HFFc6 (cell line): ENCODE measurements at places on chromosomes 6 and 20. TPM values are rescaled to one million over a fixed set of nuclear protein-coding genes. Genes with fewer than 3 reads are reported as not detected.

DNA sequence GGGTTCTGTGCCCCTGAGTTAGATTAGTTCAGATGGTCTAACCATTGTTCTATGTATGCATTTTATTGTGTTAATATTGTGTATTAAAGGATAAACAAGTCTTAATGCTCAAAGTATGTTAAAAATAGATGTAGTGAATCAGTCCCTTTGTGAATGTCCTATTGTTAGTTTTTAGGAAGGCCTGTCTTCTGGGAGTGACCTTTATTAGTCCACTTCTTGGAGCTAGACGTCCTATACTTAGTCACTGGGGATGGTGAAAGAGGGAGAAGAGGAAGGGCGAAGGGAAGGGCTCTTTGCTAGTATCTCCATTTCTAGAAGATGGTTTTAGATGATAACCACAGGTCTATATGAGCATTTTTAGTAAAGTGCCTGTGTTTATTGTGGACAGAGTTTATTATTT is 12.3 kb upstream of the HMGN4 start:
- H3K27ac ChIP-seq: no peak overlapping the region
- H3K36me3 ChIP-seq: peaks cover 9% of the 10 kb centered on the region; the same call in 1 of the 2 replicates
- peaks cover 7% of the 10 kb centered on the region for H3K27me3 ChIP-seq
- peaks cover 26% of the 10 kb centered on the region for H3K4me1 ChIP-seq
- H3K4me3 ChIP-seq: no peak overlapping the region
- no peak for DNase-seq

GRCh38 chr6:168560126-168560525 is 119.1 kb downstream of the SMOC2 start:
- no peak for DNase-seq
- peaks cover 1% of the 10 kb centered on the region; the same call in 1 of the 2 replicates for H3K27me3 ChIP-seq
- H3K36me3 ChIP-seq: peaks cover 14% of the 10 kb centered on the region
- H3K4me1 ChIP-seq: no peaks in the 10 kb centered on the region

DNA sequence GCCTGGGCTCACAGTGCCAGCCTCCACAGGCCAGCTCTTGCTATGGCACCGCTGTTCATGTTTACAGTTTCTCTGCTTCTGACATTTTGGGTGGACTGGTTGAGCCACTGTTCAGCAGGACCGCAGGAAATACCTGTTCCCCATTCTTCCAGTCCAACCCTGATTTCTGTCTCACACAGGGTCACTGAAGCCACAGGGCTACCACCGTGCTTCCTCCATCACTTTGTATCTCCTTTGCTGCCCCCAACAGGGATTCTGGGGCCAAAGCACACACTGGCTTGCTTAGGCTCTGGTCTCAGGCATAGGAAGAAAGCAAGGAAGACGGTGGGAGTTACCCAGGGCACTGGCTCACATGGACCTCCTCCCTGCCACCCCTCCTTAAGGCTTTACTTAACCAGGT is 164.5 kb downstream of the UNC5CL start:
- no peak overlapping the region for H3K4me3 ChIP-seq
- no peaks in the 10 kb centered on the region for H3K36me3 ChIP-seq
- no peak for DNase-seq
- no peak overlapping the region for H3K27ac ChIP-seq
- H3K27me3 ChIP-seq: peaks cover 25% of the 10 kb centered on the region
- H3K4me1 ChIP-seq: no peaks in the 10 kb centered on the region

GRCh38 chr20:63553933-63554290 is at the start of gene FNDC11:
Gene FNDC11 (plus strand): TSS chr20:63554159. CDS start chr20:63555664, 1,505 bp downstream.
- DNase-seq: no peak
- no peak within 1 kb of the TSS for H3K27ac ChIP-seq
- H3K4me3 ChIP-seq: no peak within 1 kb of the TSS

DNA sequence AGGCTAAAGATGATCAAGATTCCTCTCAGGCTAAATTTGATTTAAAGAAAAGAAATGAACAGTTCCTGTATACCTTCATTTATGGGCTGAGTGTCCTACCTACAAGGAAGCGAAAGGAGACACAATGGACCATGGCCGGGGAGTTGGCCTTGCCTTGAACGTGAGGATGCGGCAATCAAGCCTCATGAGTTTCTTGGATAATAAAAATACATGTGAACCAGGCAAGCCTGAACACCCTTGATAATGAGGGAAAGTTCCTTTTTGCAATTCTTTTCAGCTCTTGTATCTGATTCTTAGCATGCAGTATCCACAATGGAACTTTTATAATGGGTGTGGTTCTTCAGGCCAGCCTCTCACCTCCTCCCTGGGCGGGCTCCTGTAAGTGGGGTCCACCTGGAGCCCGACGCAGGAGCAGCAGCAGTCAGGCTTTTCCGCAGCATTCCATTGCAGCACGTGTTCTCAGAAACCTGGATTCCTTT is 83.8 kb downstream of the RNASET2 start:
- no peaks in the 10 kb centered on the region for H3K4me1 ChIP-seq
- H3K27ac ChIP-seq: no peak overlapping the region
- DNase-seq: no peak
- peaks cover 8% of the 10 kb centered on the region; the same call in 1 of the 2 replicates for H3K27me3 ChIP-seq
- no peak overlapping the region for H3K4me3 ChIP-seq
- H3K36me3 ChIP-seq: no peaks in the 10 kb centered on the region

DNA sequence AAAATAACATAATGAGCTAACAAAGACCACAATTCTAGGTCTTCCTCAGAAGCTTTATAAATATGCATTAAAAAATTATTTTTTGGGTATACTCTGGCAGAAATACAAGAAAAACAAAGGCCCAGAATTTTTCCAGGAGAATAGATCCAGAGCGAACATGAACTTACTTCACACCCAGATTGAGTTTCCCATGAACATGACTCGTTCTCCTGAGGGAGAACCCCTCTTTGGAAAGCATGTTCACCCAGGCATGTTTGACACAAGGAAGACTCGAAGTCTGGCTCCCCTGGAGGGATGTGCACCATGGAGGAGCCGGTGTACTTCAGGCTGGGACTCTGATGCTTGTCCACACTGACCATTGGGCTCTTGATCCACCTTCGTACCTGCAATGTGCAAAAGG is 56.1 kb downstream of the SGK1 start:
- H3K27ac ChIP-seq: no peak overlapping the region
- no peak overlapping the region for H3K4me3 ChIP-seq
- H3K4me1 ChIP-seq: no peaks in the 10 kb centered on the region; the same call in 1 of the 2 replicates
- H3K36me3 ChIP-seq: no peaks in the 10 kb centered on the region

DNA sequence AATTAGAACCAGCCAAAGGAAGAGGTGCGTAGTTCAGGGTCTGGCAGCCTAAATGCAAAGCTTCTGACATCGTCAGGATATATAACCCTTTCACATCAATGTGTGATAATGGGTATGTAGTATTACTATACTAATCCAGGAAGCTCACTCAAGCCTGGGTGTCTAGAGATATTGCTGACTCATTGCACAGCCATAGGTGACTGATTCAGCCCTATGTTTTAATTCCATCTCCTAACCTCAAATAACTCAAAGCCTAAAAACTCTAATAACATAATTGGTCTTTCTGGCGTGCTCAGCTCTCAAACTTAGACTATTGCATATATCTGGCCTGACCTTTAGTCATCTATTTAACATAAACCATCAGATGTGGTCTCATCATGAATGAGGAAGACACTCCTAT is 658.4 kb downstream of the TBC1D32 start:
- H3K27ac ChIP-seq: no peak overlapping the region
- no peaks in the 10 kb centered on the region for H3K4me1 ChIP-seq
- no peak overlapping the region for H3K4me3 ChIP-seq
- H3K27me3 ChIP-seq: no peaks in the 10 kb centered on the region
- DNase-seq: no peak
- no peaks in the 10 kb centered on the region for H3K36me3 ChIP-seq

- no peak overlapping the region for H3K27ac ChIP-seq
- no peaks in the 10 kb centered on the region for H3K36me3 ChIP-seq
Observed at GRCh38 chr6:82741996-82742385, 323.6 kb downstream of the UBE3D start.

- H3K27me3 ChIP-seq: no peaks in the 10 kb centered on the region
- H3K4me3 ChIP-seq: no peak overlapping the region
- H3K27ac ChIP-seq: peak overlapping the region; percentile 45
- H3K4me1 ChIP-seq: peaks cover 47% of the 10 kb centered on the region
- peaks cover 20% of the 10 kb centered on the region for H3K36me3 ChIP-seq
Observed at GRCh38 chr6:43944908-43945767, 175.1 kb downstream of the VEGFA start.

GRCh38 chr6:52548353-52548713 is 28.5 kb downstream of the TRAM2 start:
- peak overlapping the region; percentile 95 for H3K27ac ChIP-seq
- H3K27me3 ChIP-seq: peaks cover 4% of the 10 kb centered on the region; the same call in 1 of the 2 replicates
- peaks cover 100% of the 10 kb centered on the region for H3K4me1 ChIP-seq
- H3K36me3 ChIP-seq: peaks cover 57% of the 10 kb centered on the region
- DNase-seq: no peak

DNA sequence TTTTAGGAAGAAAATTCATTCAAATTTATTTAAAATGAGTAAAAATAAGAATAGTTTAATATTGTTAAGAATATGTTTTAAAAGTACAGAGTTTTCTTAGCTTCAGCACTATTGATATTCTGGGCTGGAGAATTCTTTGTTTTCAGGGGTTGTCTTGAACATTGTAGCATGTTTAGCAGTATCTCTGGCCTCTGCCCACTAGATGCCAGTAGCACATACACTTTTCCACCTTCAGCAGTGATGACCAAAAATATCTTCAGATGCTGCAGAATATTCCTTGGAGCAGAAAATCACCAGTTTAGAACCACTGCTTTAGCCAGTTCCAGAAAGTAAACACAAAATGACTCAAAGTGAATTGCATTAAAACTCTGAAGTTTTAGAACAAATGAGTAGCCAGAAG is 19.4 kb upstream of the SDHAF4 start:
- peak; percentile 47 for DNase-seq
- H3K27ac ChIP-seq: no peak overlapping the region

Gene HFE
- total RNA-seq: 13.1 to 17.5 TPM (median 14.2 TPM) in 3 replicates

Gene SOX18
- 0.15 TPM in 1 of 3 replicates, not detected in the others for total RNA-seq

Gene BTNL2
- total RNA-seq: not detected in 3 replicates

Gene PRICKLE4
- total RNA-seq: 0.51 TPM in 1 of 3 replicates, not detected in the others

Gene RSPH9
- 0.08 to 0.30 TPM (median 0.09 TPM) in 3 replicates for total RNA-seq

Gene SMOC2
- total RNA-seq: not detected in 3 replicates
